ENCODE measurements at places on chromosomes 16 and 17. TPM values are rescaled to one million over a fixed set of nuclear protein-coding genes. Genes with fewer than 3 reads are reported as not detected.

The CCL11 gene
- total RNA-seq: not detected

The G6PC1 gene
- total RNA-seq: not detected

The MAF gene
- total RNA-seq: 0.89 TPM

The CHP2 gene
- total RNA-seq: not detected

The CRK gene
- 51.8 TPM for total RNA-seq

The EPN3 gene
- total RNA-seq: 0.15 TPM

The TLE7 gene
- not detected for total RNA-seq

The IGSF6 gene
- not detected for total RNA-seq

The FBXW10B gene
- 0.59 TPM for total RNA-seq

The CDT1 gene
- total RNA-seq: 67.1 TPM

The CDC6 gene
- total RNA-seq: 23.7 TPM

The TP53TG3F gene
- not detected for total RNA-seq

The MMP15 gene
- 2.2 TPM for total RNA-seq

The HIC1 gene
- total RNA-seq: 26.4 TPM

The CACNA1H gene
- 0.59 TPM for total RNA-seq

The NT5M gene
- total RNA-seq: 2.5 TPM

The FOXJ1 gene
- 0.17 TPM for total RNA-seq

The DOC2B gene
- not detected for total RNA-seq

The TERB1 gene
- not detected for total RNA-seq

The CDRT15L2 gene
- not detected for total RNA-seq

The ZP2 gene
- not detected for total RNA-seq

The ZNF646 gene
- total RNA-seq: 12.9 TPM

The CYGB gene
- total RNA-seq: 16.1 TPM

The HS3ST3A1 gene
- 20.5 TPM for total RNA-seq

The RMI2 gene
- 12.0 TPM for total RNA-seq

The SHCBP1 gene
- total RNA-seq: 29.9 TPM

The GP2 gene
- total RNA-seq: not detected

The CCDC200 gene
- total RNA-seq: not detected

The ABCC11 gene
- total RNA-seq: under 0.01 TPM

The SEZ6L2 gene
- 3.4 TPM for total RNA-seq

The MYH2 gene
- total RNA-seq: not detected

The SLC22A31 gene
- 1.7 TPM for total RNA-seq

The OTOP2 gene
- not detected for total RNA-seq

The KCNAB3 gene
- total RNA-seq: 1.2 TPM

The KRTAP9-2 gene
- total RNA-seq: not detected

The OTOP3 gene
- not detected for total RNA-seq

The C16orf92 gene
- not detected for total RNA-seq

The ABCC6 gene
- total RNA-seq: not detected

The KRTAP4-9 gene
- not detected for total RNA-seq

The FAM20A gene
- 1.0 TPM for total RNA-seq

The FBXO39 gene
- total RNA-seq: 0.34 TPM

The SGCA gene
- 0.15 TPM for total RNA-seq

The LGALS9B gene
- total RNA-seq: not detected

The GRAP gene
- not detected for total RNA-seq

The TNP2 gene
- not detected for total RNA-seq

The KRT20 gene
- not detected for total RNA-seq

The NUP88 gene
- total RNA-seq: 110 TPM

The MRC2 gene
- 103 TPM for total RNA-seq

The TK1 gene
- 278 TPM for total RNA-seq

The ATP2A1 gene
- total RNA-seq: 0.15 TPM

The KRT39 gene
- total RNA-seq: not detected

The NPIPA8 gene
- not detected for total RNA-seq

The QRICH2 gene
- 0.59 TPM for total RNA-seq

Data from bronchus fibroblast of lung (primary cell).